Placental pericyte (primary cell): ENCODE measurements at places on chromosomes 12 and 14. TPM values are rescaled to one million over a fixed set of nuclear protein-coding genes. Genes with fewer than 3 reads are reported as not detected.

TCTN2 gene
- 7.4 and 12.3 TPM in 2 replicates for total RNA-seq

SLC39A5 gene
- not detected in 2 replicates for total RNA-seq

AKAP6 gene
- total RNA-seq = 0.88 and 4.7 TPM in 2 replicates

CRADD gene
- total RNA-seq = 7.4 and 17.2 TPM in 2 replicates

AVPR1A gene
- not detected in 2 replicates for total RNA-seq

CNPY2 gene
- total RNA-seq = 84.8 and 105 TPM in 2 replicates

SDR9C7 gene
- not detected in 2 replicates for total RNA-seq

OR6C3 gene
- not detected in 2 replicates for total RNA-seq

INHBE gene
- 0.43 and 5.7 TPM in 2 replicates for total RNA-seq

ESRRB gene
- total RNA-seq = 0.14 TPM in 1 of 2 replicates, not detected in the other

PTCSC3 gene
- not detected in 2 replicates for total RNA-seq

GALNT8 gene
- not detected in 2 replicates for total RNA-seq

HCAR1 gene
- 0.66 and 0.72 TPM in 2 replicates for total RNA-seq

CDKL1 gene
- total RNA-seq = 15.3 and 21.8 TPM in 2 replicates

TESPA1 gene
- total RNA-seq = not detected in 2 replicates

C12orf56 gene
- 2.8 and 4.3 TPM in 2 replicates for total RNA-seq

CD27 gene
- total RNA-seq = 0.29 TPM in 1 of 2 replicates, not detected in the other

EPYC gene
- not detected in 2 replicates for total RNA-seq

LRRK2 gene
- total RNA-seq = 1.1 and 2.6 TPM in 2 replicates

FAIM2 gene
- 0.29 and 6.6 TPM in 2 replicates for total RNA-seq

PIWIL1 gene
- not detected in 2 replicates for total RNA-seq

KLHDC2 gene
- total RNA-seq = 50.1 and 78.3 TPM in 2 replicates

IFI27L2 gene
- total RNA-seq = 61.5 and 62.6 TPM in 2 replicates

LBHD2 gene
- total RNA-seq = not detected in 2 replicates

FOXG1 gene
- total RNA-seq = under 0.01 TPM in 2 replicates

CLEC1B gene
- not detected in 2 replicates for total RNA-seq

NTN4 gene
- 5.5 and 16.3 TPM in 2 replicates for total RNA-seq

HOXC10 gene
- 3.1 and 5.2 TPM in 2 replicates for total RNA-seq

C12orf50 gene
- not detected in 2 replicates for total RNA-seq

NGB gene
- total RNA-seq = not detected in 2 replicates

GLIPR1L1 gene
- not detected in 2 replicates for total RNA-seq

ERGIC2 gene
- 33.5 and 101 TPM in 2 replicates for total RNA-seq

CLEC14A gene
- total RNA-seq = under 0.01 and 0.29 TPM in 2 replicates

B4GALNT1 gene
- total RNA-seq = 2.8 and 5.3 TPM in 2 replicates

BEST3 gene
- 0.22 and 0.43 TPM in 2 replicates for total RNA-seq

OR6C4 gene
- total RNA-seq = not detected in 2 replicates

ALX1 gene
- 0.29 TPM in 1 of 2 replicates, not detected in the other for total RNA-seq

SELPLG gene
- total RNA-seq = 1.3 and 2.1 TPM in 2 replicates

SOX5 gene
- total RNA-seq = 20.5 and 22.5 TPM in 2 replicates
